ENCODE measurements at places on chromosomes 16 and 17. TPM values are rescaled to one million over a fixed set of nuclear protein-coding genes. Genes with fewer than 3 reads are reported as not detected.

NPIPB9 gene
- 1.0 TPM for total RNA-seq

SYCE1L gene
- total RNA-seq, result 0.52 TPM

DNA sequence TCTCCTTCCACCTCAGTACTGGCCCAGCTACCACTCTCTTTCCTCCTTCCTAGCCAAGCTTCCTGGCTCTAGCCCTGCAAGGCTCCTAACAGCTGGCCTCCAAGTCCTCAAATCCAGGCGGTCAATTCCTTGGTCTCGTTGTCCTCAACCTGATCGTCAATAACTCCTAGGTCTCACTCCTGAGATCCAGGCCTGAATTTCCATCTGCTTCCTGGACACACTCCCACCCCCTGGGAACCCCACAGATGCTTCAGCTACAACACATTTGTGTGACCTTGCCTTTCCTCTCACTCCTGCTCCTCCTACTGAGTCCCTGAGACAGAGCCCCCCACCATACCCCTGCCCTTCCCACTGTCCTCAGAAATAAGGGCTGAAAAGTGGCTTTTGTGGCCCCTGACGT is 2.3 kb downstream of the ENKD1 start:
- DNase-seq, result no peak

- DNase-seq, result no peak
Observed at GRCh38 chr17:27224526-27225315, 69.2 kb upstream of the WSB1 start.

- DNase-seq, result no peak
Observed at GRCh38 chr16:55873122-55873521, 2.1 kb downstream of the CES5A start.

Measured in heart left ventricle (tissue), 16 donors.